ENCODE measurements at places on chromosomes 3 and 15.

GRCh38 chr15:73924171-73924921 is 1.9 kb upstream of the LOXL1 start:
- DNase-seq: no peak

DNA sequence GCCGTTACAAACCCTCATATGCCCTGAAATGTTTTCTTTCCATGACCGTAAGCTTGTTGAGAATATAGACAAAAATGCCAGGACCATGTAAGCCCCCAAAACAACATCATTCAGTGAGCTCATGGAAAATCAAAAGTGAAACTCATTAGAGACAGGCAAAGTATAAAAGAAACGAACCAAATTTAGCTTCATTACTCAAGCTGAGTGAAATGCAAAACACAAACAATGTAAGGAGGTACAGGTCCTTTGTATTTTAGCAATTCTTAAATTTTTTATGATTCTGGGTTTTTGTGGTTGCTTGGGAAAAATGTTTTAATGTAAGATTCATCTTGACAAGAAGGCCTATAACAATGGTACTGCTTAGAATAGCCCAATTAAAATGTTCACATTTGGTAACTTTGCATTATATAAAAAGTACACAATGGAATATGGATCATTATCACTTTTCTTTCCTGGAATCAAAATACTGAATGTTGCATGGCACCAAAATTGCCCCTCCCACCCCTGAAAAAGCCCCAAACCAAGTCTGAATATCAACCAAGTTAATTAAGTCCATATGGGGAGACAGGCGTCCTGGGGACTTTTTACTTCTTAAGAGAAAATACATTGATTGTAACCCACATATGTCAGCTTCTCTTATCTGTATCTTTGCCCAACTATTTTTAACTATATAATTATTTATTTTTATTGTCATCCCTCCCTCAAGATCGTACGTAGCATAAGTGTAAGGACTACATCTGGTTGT is 247.7 kb upstream of the CDIN1 start:
- no peak for DNase-seq

DNA sequence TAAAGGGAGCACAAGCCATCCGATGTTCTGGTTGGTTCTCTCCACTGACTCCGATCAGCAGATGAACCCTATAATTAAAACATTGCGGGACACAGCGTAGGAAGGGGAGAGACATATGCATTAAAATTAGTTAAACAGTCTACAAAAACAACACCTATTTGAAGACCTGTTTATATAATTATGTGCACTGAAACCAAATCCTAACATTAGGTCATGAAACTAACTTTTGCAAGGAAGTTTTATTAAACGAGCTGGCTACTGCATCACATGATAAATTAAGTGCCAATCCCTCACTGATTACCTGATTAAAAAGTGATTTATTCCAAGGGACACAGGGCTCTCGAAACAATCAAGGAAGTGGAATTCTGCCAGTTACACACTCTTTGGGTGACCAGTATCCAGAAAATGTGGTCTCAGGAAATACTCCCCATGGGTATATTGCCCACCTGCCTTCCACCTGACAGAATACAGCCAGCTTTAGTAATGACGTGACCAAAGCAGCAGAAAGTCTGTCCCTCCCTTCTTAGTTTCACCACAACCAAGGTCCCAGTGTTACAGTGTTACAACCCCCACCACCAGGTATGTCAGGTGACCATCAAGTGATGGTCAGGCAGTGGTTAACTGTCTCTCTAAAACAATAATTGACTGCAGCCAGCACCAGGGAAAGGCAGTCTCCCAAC is 69.5 kb downstream of the HERC1 start:
- no peak for DNase-seq

DNA sequence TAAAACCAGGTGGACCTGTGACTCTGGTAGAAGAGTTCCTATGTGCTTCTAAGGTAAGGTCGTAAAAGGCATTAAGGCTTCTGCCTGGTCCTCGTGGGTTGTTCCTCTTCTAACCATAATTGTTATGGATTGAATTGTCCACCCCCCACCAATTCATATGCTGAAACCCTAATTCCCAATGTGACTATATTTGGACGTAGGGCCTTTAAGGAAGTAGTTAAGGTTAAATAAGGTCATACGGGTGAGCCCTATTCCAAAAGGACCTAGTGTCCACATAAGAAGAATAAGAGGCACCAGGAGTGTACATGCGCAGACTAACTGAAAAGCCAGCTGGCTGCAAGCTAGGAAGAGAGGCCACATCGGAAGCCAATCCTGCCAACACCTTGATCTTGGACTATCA is 1.9 kb downstream of the ADPGK start:
- DNase-seq: no peak
